ENCODE measurements at places on chromosomes 2 and 18.

DNA sequence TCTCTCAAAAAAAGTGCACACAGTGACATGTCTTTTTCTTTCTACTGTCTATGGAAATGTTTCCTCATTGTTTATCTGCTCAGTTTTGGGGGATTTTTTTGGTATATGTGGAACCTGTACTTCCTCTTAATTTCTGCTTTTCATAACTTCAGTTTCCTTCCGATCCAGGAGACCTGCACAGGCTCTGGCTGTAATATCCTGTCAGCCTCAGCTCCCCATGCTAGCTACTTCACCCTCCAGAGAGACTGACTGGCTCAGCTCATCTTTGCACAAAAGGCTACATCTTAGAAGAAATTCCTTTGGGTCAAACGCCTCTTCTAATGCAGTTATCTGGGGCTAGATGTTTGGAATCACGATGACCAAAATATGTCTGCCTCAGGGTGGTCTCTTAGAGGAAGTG lies 378.4 kb downstream of the RND3 start:
- DNase-seq: no peak

DNA sequence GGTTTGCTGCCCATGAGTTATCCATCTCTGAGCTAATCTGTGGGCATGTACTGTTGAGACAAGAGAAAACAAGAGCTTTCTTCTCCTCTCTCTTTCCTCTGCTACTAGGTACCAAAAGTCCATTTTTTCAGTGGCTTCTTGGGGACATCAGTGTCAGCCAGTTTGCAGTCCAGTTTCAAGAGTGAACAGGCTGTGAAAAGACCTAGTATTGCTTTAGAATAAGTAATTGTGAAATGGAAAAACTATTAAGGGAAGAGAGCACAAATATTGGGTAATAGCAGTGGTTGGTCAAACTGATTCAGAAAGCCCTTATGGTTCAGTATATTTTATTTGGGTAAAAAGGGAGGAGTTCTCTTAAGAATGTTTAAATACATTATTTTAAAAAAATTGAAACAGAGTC lies 33.0 kb upstream of the MEP1B start:
- peak; percentile 46 for DNase-seq

- no peak for DNase-seq
These were observed 16.2 kb downstream of the NEDD4L start for GRCh38 chr18:58060254-58060653.

- DNase-seq: no peak
These were observed 38.1 kb downstream of the RHOB start for GRCh38 chr2:20484810-20485611.

- peak; percentile 20 for DNase-seq
These were observed 5.4 kb downstream of the TFCP2L1 start for GRCh38 chr2:121279476-121280220.

GRCh38 chr2:144320491-144320890 lies 199.4 kb downstream of the ZEB2 start:
- DNase-seq: peak; percentile 16

- peak; percentile 33 for DNase-seq
These were observed 75.2 kb downstream of the MAP2 start for GRCh38 chr2:209499069-209499468.

GRCh38 chr2:41137031-41137430 lies 685.1 kb upstream of the SLC8A1 start:
- DNase-seq: peak; percentile 0

- no peak for DNase-seq
These were observed 256.4 kb upstream of the NETO1 start for GRCh38 chr18:73124175-73124574.

GRCh38 chr2:73212448-73213176 lies 1.4 kb upstream of the SMYD5 start:
- peak; percentile 61 for DNase-seq

DNA sequence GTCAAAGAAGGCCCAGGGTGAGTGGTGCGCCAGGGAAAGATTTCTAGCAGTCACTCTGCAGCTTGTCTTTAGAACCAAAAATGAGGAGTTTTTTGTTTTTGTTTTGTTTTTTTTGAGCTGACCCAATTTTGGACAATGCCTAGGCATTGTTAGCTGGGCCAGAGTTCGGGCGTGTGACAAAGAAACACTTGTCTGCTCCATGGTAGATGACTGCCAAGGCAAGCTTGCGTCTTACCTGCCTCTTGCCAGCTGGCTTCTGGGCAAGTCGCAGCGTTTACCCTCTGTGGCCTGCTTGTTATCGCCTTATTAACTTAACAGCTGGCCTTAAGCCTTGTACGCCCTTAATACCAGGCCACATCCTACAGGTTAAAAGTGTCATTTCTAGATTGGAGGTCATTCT lies 114.3 kb downstream of the GALNT1 start:
- DNase-seq: no peak

DNA sequence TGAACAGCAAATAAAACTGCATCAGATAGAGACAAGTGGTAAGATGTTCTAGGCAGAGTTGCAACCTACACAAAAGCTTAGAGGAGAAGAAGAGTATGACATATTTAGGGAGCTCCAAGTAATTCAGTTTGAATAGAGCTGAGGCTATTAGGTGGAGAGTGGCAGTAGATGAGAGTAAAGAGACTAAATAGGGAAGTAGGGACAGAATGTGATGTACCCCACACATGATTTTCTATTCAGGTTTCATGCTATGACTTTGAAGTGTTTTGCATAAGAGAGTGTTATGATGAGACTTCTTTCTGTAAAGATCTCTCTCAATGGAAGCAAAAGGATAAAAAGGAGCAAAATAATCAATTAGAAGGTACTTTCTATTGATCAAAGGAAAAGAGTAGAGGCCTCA lies 206.8 kb upstream of the ERBB4 start:
- DNase-seq: no peak

DNA sequence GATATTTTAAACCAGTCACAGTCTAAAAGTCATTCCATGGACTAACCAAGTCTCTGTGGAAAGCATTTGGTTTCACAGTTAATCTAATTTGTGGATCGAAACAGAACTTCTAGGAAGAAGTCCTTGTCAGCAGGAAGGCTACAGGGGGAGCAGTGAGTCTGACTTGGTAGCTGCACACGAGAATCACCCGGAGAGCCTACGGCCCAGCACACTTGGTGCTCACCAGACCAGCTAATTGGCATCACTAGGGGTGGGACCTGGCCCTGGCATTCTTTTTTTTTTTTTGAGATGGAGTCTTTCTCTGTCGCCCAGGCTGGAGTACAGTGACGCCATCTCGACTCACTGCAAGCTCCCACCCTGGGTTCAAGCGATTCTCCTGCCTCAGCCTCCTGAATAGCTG lies 97.7 kb downstream of the ZNF532 start:
- no peak for DNase-seq

GRCh38 chr18:48868468-48869466 lies 82.0 kb downstream of the SMAD7 start:
- DNase-seq: peak; percentile 91

DNA sequence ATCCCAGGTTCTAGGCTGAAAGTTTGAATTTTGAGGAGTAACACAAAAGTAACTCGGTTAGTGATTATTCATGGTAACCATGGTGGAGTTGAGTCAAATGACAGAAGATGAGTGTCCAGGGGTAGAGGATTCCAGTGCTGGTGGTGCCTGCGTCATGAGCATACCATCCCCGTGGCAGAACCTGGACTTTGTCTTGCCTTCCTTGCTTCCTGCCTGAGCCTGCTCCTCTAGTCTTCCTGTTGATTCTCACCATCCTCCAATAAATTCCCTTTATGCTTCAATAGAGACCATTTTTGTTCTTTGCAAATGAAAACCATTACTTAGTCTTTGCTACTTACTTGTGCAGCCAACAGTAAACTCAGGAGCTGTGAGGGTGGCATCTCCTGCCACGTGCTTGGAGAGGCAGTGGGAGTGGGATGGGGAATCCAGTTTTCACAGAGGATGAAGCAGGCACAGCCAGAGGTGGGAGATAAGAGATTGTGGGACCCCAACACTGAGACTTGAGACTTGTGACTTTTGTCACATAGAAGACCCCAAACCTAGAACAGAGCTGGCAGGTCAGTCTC lies 4.1 kb upstream of the YES1 start:
- no peak for DNase-seq

DNA sequence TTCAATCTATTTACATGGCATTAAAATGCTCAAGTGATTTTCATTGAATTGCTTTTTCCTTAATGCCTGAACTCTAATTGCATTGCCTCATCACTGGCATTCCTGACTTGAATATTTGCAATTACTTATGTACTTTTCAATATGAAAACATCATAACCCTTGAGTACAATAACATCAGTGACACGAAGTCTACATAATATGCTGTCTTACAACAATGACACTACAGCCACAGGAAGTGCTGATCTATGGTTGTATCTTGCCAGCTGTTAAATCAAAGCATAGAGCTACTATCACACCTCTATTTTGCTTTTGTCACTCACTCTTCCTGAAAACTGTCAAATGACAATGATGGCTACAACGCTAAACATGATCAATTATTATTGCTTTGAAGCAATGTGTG lies 156.9 kb downstream of the CCDC102B start:
- no peak for DNase-seq

DNA sequence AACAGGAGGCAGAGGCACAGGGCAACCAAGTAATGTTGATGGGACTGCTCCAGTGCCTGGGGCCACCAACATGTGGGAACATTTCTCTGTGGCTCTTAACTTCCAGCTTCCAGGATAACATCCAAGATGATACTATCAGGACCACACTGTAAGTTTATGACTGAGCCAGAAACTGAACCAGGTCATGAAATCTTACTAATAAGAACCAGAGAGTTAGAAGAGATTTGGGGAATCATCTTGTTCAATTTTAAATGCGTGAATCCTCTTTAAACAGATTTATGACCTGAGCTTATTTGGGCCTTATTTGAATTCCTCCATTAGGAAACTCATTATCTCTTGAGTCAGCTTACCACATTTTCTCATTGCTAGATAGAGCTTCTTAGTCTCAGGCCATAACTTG lies 45.0 kb downstream of the MAP2 start:
- no peak for DNase-seq

- no peak for DNase-seq
These were observed 68.0 kb upstream of the RIOK3 start for GRCh38 chr18:23384778-23385736.

- DNase-seq: no peak
These were observed 151.8 kb downstream of the ANKRD30BL start for GRCh38 chr2:132009874-132010521.

DNA sequence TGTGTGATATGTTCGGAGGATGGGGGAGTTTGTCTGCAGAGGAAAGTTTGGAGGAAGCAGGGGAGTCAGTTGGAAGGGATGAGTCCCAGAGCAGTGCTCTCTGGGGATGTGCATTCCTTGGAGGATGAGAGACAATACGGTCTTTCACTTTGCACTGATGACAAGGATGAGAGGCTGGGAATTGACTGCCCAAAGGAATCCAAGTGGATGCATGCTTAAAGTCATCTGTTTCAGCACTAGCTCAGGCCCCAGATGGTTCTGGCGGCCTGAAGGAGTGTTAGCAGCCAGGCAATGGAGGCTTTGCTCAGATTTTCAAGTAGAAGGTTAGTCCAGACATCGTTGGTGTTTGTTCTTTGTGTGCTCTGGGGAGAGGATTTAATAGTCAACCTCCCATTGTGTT lies 100.2 kb downstream of the CRIM1 start:
- no peak for DNase-seq

DNA sequence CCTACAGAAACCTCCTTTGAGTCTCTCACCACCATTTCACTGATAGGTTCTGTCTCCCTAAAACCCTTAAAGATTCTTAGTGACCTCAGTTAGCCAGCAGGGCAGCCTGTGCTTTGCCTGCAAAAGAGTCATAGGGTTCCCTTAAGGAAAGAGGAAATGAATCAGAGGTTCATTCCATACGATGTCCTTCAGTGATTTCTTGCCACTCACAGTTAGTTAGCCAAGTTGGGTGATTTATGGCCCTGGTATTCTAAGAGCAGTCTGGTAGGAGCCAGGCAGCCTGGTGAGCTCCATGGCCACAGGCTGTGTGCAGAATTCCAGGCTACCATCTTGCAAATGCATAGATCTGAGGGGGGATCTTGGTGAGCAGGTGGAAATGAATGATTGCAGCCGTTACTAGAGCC lies 18.7 kb upstream of the CCBE1 start:
- no peak for DNase-seq

DNA sequence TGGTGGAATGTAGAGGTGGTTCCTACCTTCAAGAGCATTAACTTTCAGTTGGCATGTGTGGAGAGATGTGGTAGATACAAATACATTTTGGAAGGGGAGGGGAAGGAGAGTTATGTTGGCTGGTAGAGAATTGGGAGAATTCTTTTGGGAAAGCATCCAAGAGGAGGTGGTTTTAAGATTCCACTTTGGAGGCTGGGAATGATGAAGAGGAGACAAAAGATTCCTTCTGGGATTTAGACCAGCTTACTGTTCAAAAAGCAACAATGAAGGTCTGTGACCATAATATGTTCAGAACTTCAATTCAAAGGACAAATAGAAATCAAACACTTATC lies 120.8 kb upstream of the FOSL2 start:
- no peak for DNase-seq

DNA sequence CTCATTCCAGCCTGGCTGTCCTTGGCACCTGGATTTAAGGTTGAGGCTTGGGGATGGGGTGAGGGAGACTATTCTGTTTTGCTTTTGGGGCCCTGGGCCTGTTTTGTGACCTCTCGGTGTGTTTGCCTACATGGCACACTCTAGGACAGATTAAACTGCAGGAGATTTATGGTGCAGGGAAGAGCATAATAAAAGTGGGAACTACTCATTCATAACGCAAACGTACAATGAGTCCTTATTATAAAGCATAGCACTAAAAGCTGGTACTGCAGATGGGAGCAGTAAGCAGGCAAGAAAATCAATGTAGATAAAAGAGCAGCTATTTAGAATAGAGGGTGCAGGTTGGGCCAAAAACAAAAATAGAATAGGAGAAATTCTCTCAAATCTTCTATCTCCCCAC lies 238.4 kb downstream of the ACTR3 start:
- no peak for DNase-seq

DNA sequence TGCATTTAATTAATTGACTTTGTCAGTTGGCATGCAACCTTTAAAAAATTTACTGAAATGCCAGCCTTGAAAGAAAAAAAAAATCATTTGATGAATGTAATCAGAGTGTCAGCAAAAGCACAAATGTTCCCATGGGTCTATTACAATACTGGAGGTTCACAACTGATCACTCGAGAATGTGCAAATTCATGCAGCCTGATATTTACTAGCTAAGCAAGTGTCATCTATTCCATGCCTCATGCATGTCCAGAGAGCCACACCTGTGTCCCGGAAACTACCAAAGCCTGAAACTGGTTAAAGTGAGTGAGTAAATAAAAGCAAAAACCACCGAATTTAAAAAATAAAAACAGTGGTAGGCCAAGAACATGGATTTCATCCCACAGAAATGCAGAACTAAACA lies 415.3 kb upstream of the ID2 start:
- no peak for DNase-seq

DNA sequence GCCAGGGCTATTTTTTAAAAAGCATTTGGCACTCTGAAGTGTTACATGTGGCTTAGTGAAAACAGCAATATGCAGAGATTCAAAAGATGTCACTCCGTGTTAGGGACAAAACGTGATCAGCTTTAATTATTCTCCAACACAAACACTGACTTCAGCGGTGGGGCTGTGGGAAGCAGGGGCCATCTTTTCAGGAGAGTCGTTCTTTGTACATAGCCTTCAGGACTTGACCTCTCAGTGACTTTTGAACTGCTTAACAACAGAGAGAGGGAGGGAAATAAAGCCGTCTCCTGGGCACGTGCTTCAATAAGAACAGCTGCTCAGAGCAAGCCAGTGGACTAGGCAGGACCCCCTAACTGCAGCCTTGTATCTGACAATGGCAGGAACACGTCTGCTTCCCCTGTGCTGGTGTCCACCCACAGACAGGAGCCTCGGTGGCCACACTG lies 95.0 kb upstream of the HDAC4 start:
- no peak for DNase-seq

GRCh38 chr2:20440001-20440560 lies 6.8 kb upstream of the RHOB start:
- DNase-seq: no peak

GRCh38 chr2:129731907-129732629 lies 247.4 kb upstream of the RAB6C start:
- DNase-seq: no peak

Measured in inflammatory macrophage treated with lipopolysaccharide for 4 hours (primary cell).